ENCODE measurements at places on chromosomes 1 and 21. TPM values are rescaled to one million over a fixed set of nuclear protein-coding genes. Genes with fewer than 3 reads are reported as not detected.

Gene CFHR3
- not detected for total RNA-seq

Gene TMEM50A
- 142 TPM for total RNA-seq

Gene C1orf87
- not detected for total RNA-seq

Gene PLXNA2
- 1.9 TPM for total RNA-seq

Gene ADAMTS1
- total RNA-seq, result 177 TPM

Gene RIMKLA
- under 0.01 TPM for total RNA-seq

Gene KCNT2
- 7.3 TPM for total RNA-seq

Gene CFAP74
- total RNA-seq, result not detected

Gene GRHL3
- not detected for total RNA-seq

Gene FCAMR
- total RNA-seq, result not detected

Gene HSPA6
- under 0.01 TPM for total RNA-seq

Gene NPL
- total RNA-seq, result 3.5 TPM

Gene SAMD11
- total RNA-seq, result 2.2 TPM

Gene HSD3B1
- total RNA-seq, result not detected

Gene CD84
- total RNA-seq, result not detected

Gene TCEA3
- total RNA-seq, result 11.3 TPM

Gene ABCG1
- total RNA-seq, result 0.43 TPM

Gene COL8A2
- total RNA-seq, result 4.7 TPM

Gene LCE1C
- not detected for total RNA-seq

Gene PLA2G2C
- total RNA-seq, result not detected

Gene LIPI
- not detected for total RNA-seq

Gene PRAMEF5
- total RNA-seq, result not detected

Gene CELA3A
- not detected for total RNA-seq

Gene BEND5
- not detected for total RNA-seq

Gene CYP4A22
- total RNA-seq, result not detected

Gene CLCA4
- total RNA-seq, result not detected

Gene DAB1
- total RNA-seq, result not detected
